Activated CD8-positive, alpha-beta T cell treated with anti-CD3 and anti-CD28 coated beads for 36 hours (primary cell): ENCODE measurements at places on chromosomes 13 and 19. TPM values are rescaled to one million over a fixed set of nuclear protein-coding genes. Genes with fewer than 3 reads are reported as not detected.

Gene NOTCH3
- 0.16 TPM for total RNA-seq

Gene SLC10A2
- total RNA-seq: not detected

Gene MAST1
- 2.4 TPM for total RNA-seq

Gene PDE4A
- total RNA-seq: 24.6 TPM

Gene CGB8
- total RNA-seq: not detected

Gene SELENOV
- not detected for total RNA-seq

Gene PSG7
- total RNA-seq: not detected

Gene CD320
- total RNA-seq: 62.2 TPM

Gene ZNF135
- total RNA-seq: 1.2 TPM

Gene FFAR2
- not detected for total RNA-seq

Gene CILP2
- 0.32 TPM for total RNA-seq

Gene KCNN1
- total RNA-seq: 1.7 TPM

Gene KL
- total RNA-seq: 0.27 TPM

Gene ACER1
- total RNA-seq: not detected

Gene COMP
- not detected for total RNA-seq

Gene ELSPBP1
- total RNA-seq: not detected

Gene ARID3A
- total RNA-seq: 18.7 TPM
